ENCODE measurements at places on chromosomes 3 and 15.

- DNase-seq, result no peak
Observed at GRCh38 chr3:127746400-127747057, 73.8 kb downstream of the ABTB1 start.

- no peak for DNase-seq
Observed at GRCh38 chr3:172228036-172228415, 188.6 kb downstream of the FNDC3B start.

- no peak for DNase-seq
Observed at GRCh38 chr15:77844798-77845446, 212.2 kb upstream of the LINGO1 start.

DNA sequence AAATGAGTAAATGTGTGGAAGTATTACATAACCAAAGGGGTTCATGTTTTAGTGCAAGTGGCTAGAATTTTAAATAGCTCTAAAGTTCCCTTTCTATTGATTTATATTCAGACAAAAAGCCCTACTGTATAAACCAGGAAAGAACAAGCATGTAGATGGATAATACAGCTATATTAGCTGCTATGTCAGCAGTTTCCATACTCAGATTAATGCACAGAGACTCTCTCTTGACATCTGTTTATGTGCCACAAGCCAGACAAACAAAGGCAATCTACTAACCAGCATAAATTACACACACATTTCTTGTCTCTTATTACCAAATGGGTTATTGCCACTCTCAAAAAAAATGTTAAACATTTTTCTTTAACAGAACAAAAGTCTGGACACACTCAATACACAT is 760.1 kb upstream of the NECTIN3 start:
- no peak for DNase-seq

GRCh38 chr15:100309109-100310040 is 32.4 kb downstream of the ADAMTS17 start:
- DNase-seq, result no peak

DNA sequence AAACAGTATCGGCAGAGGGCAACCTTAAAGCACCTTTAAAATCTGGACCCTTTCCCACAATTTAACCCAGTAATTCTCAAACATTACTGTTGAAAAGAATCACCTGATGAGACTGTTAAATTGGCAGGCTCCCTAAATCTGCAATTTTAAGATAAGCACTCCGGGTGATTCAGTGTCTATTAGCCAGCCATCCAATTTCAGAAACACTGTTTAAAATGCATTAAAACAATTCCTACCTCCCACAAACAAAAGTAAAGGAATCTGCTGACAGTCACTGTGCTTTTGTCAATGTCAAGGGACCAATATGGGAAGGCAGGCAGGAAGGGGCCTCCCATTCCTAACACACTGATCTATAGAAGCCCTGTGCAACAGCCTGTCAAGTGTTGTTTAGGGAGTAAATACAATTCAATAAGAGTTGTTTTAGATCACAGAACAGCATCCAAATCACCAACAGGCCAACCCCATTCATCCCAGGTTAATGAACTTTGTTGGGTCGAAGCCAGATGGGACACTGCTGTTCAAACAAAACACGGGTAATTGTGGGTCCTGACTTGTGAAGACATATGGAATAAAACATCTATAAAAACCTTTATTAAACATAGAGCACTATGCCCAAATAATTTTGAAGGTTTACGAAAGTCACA is 21.4 kb downstream of the SIAH2 start:
- DNase-seq, result no peak

- DNase-seq, result peak; percentile 93
Observed at GRCh38 chr3:61560517-61561373, 626 bp upstream of the PTPRG start.

- DNase-seq, result no peak
Observed at GRCh38 chr3:194379231-194379630, 9.7 kb upstream of the LRRC15 start.

GRCh38 chr3:103134023-103134724 is 699.4 kb downstream of the ZPLD1 start:
- no peak for DNase-seq

DNA sequence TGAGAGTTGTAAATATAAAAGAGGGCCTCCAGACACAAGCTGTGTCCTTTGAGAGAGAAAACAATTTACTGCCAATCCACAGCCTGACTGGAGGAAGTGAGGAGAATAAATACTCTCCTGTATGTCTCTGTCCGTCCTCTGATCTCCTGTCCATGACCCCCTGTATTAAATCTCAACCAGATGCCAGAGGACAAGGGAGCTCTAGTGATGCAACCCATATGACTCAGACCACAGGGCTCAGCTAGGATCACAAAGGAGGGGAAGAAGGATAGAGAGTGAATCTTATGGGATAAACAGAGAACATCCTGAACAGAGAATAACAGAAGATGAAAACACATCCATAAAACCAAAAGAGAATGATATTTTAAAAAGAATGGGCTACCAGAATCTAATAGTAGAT is 482.6 kb downstream of the PLOD2 start:
- DNase-seq, result peak; percentile 39

DNA sequence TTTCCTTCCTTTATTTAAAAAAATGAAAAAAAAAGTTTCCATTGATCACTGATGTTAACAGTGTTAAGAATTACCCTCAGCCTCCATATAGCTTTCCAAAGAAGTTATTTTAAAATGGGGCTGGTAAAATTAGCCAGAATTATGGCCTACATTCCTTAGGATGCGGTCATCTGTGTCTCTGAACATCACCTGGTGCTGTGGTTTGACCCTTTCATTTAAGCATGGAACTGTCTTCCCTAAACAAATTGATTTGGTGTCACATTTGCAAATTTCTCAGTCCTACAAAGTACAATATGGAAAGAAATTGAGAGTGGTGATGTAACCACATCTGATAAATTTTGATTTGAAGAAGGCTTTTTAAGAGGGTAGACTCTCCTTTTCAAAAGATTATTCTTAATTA is 40.3 kb upstream of the ZPLD1 start:
- no peak for DNase-seq

GRCh38 chr3:11619946-11620652 is 23.6 kb downstream of the VGLL4 start:
- no peak for DNase-seq

- DNase-seq, result peak; percentile 29
Observed at GRCh38 chr3:4306860-4307259, 3.7 kb downstream of the SETMAR start.

- DNase-seq, result no peak
Observed at GRCh38 chr3:14132120-14132519, 7.3 kb downstream of the TMEM43 start.

DNA sequence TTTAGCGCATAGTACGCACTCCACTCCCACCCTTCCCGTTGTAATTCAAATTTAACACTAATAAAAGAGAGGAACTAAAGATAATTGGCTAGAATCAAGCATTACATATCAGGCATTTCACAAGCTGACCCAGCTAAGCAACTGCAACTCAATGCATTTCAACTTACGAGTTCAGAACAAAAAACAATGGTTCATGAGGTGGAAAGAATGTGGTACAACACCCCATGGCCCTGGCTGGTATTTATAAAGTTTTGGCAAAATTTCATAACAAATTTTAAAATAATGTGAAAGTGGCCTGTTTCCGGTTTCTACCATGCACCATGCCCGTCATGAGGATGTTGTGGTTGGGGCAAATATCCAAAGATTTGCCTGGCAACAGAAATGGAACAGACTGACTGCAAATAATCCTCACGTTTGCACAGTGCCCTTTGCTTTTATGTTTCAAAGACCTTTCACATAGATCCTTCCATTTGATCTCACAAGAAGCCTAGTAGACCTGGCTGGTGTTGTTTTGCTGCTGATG is 455.3 kb upstream of the NR2F2 start:
- DNase-seq, result peak; percentile 47

DNA sequence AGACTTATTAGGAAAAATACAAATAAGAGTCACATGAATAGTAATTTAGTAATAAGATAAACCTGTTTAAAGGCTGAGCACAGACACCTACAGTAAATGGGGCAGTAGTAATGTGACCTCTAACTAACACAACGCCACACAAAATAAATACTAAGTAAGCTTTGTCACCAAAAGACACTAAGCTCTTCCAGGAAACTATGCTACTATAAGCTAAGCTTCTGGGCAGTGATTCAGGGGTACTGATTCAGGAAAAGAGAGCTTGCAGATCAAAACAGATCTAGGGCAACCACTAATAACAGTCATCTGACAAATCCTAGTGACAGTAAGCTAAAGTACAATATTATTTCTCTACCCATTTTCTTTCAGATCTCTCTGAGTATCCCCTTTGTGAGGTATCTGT is 68.8 kb downstream of the PLOD2 start:
- DNase-seq, result no peak

DNA sequence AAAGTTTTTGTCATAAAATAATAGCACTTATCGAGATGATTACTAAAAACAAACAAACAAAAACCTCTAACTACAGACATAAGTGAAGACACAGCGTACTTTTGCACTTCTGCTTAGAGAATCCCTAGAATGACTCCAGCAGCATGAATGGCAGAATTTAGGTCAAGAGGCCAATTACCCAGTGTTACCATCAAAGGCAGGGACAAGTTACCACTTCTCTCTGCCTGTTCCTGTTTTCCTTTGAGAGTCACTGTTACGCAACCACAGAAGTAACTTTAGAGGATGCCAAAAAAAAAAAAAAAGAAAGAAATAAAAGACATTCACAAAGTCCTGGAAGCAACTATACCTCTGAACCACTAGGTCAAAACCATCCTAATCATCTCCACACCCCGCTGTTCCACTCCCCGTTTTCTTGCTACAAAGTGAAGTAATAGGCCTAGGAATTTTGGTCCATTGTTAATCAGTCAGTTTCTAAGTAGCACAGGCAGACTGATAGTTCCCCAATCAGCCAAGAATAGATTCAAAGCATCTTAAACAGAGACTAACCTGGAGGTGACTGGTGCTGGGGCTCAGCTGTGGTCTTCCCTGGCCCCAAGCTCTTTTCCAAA is 41.9 kb downstream of the FMN1 start:
- DNase-seq, result peak; percentile 55

DNA sequence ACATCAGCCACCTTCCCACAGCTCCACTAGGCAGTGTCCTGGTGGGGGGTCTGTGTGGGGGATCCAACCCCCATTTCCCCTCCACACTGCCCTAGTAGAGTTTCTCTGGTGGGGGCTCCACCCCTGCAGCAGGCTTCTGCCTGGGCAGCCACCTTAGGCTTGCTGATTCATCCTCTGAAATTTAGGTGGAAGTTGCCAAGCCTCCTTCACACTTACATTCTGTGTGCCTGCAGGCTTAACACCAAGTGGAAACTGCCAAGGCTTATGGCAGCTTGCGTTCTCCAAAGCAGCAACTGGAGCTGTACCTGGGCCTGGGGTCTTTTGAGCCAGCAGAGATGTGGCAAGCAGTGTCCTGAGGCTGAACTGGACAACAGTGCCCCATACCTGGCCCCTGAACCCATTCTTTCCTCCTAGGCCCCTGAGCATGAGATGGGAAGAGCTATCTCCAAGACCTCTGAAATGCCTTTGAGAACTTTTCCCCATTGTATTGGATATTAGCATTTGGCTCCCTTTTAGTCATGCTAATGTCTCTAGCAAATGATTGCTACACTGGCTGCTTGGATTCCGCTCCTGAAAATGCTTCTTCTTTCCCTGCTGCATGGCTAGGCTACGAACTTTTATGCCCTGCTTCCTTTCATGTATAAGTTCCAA is 32.5 kb downstream of the CPN2 start:
- DNase-seq, result peak; percentile 47

DNA sequence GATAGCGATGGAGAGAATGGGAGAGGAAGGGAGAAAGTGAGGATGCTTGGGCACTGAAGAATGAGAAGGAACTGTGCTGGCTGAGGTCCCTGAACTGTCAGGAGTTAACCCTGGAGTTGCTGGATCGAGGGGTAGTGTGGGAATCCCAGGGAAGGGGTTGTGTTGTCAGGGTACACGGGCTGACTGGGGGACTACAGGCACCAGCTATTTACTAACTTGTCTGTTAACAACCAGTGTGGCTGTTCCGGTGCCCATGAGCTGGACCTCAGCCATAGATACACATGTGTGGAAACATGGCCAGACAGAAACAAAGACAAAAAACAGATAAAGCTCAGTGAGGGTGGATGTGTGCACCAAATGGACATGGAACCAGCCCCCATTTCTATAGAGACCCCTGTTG is 55.1 kb downstream of the GASK1A start:
- DNase-seq, result no peak

DNA sequence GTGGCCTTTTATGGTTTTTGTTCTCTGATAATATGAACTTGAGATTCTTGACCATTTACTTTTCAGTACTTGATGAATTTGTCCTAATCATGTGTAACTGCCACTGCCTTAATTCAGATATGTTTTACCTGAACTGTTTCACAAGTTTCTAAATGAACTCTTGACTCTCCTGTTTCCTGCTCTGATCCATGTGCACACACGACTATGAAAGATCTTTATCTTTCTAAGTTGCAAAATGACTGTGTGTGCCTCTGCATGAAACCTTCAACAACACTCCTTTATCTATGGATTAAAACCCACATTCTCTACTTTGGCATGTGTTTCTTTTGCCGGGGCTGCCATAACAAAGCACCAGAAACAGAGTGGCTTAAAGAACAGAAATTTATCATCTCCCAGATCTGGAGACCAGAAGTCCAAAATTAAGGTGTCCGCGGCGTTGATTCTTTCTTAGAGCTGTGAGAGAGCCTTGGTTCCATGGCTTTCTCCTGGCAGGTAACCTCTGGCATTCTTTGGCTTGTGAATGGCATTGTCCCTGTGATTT is 275.0 kb downstream of the ADAMTSL3 start:
- DNase-seq, result no peak

- DNase-seq, result peak; percentile 10
Observed at GRCh38 chr3:94429517-94429916, 366.7 kb downstream of the NSUN3 start.

DNA sequence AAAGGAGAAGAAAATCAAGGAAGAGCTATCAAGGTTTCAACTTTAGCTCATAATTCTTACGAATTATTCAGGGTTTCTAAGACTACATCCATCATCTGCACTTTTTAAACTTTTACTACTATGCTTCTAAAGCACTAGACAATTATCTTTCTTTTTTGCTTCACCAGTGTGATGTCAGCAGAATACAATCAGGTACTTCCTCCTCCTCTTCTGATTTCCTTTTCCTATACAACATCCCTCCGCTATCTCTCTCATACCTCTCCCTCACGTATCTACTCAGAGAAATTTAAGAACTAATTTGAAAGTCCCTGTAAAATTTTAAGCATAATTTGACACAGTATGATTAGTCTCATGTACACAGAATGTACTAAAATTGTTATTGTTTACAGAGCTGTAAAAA is 47.3 kb upstream of the USP50 start:
- DNase-seq, result no peak

GRCh38 chr3:173911446-173911845 is 513.9 kb downstream of the NLGN1 start:
- DNase-seq, result no peak

DNA sequence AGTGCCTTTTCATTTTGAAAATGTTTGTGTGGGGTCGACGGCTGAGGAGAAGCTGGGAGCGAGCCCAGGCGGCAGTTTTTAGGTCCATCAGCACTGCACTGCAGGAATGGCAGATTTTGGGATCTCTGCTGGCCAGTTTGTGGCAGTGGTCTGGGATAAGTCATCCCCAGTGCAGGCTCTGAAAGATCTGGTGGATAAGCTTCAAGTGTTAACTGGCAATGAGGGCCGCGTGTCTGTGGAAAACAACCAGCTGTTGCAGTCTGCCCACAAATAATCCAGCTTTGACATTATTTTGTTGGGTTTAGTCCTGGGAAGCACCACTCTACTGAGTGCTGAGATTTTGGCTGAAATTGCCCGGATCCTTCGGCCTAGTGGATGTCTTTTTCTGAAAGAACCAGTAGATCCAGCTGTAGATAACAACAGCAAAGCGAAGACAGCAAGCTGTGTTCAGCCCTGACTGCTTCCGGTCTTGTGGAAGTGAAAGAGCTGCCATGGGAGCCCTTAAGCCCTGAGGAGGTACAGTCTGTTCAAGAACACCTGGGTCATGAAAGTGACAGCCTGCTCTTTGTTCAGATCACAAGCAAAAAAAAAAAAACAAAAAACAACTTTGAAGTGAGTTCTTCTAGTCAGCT is 13.1 kb upstream of the ANP32A start:
- DNase-seq, result no peak

Data from MCF 10A (cell line).